ENCODE measurements at places on chromosomes 11 and 22. TPM values are rescaled to one million over a fixed set of nuclear protein-coding genes. Genes with fewer than 3 reads are reported as not detected.
A peak's percentile ranks its signal among the peaks of the same experiment; 100 is the strongest.

Gene ZP1
- total RNA-seq, result 0.68 TPM

Gene SPATA19
- total RNA-seq, result 6.6 TPM

Gene C11orf86
- total RNA-seq, result not detected

DNA sequence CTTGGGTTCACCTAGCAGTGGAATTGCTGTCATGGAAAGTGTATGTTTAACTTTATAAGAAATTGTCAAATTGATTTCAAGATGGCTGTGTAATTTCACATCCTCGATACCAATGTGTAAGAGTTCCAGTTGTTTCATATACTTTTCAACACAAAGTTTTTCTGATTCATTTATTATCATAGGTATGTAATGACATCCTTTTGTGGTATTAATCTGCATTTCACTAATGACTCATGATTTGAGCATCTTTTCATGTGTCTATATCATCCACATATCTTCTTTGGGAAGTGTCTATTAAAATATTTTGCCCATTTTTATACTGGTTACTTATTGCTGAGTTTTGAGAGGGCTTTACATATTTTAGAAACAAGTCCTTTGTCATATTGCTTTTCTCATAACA, 17.0 kb upstream of the GLYATL1B start:
- no peaks in the 10 kb centered on the region for H3K27me3 ChIP-seq
- H3K4me3 ChIP-seq, result no peak overlapping the region
- no peaks in the 10 kb centered on the region for H3K4me1 ChIP-seq

- H3K27ac ChIP-seq, result no peak overlapping the region
- no peak overlapping the region for H3K4me3 ChIP-seq
- no peaks in the 10 kb centered on the region for H3K36me3 ChIP-seq
Observed at GRCh38 chr11:11439591-11439990, 86.5 kb upstream of the CSNK2A3 start.

DNA sequence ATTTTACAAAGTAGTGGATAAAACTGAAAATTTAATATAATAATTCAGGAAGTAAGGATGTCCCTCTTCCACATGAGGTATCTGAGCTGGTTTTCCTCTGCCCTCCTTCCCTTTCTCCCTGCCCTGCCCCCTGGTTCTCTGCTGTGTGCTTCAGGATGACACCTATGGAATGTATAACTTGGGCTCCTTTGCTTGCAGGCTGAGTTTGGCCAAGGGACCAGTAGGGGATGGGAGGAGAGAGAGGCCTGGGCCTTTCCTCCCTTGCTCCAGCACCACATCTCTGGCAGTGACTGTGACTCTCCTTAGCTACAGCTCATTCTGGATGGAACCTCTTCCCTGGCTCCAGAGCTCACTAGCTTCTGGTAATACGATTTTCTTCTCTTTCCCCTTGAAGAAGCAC, 10.1 kb downstream of the IRAG1 start:
- no peak overlapping the region for H3K4me3 ChIP-seq
- DNase-seq, result no peak
- H3K27me3 ChIP-seq, result no peaks in the 10 kb centered on the region
- H3K27ac ChIP-seq, result no peak overlapping the region
- H3K4me1 ChIP-seq, result no peaks in the 10 kb centered on the region

- H3K27ac ChIP-seq, result no peak overlapping the region
- H3K27me3 ChIP-seq, result no peaks in the 10 kb centered on the region
- no peaks in the 10 kb centered on the region for H3K4me1 ChIP-seq
Observed at GRCh38 chr11:25535467-25536272, 796.3 kb upstream of the ANO3 start.

GRCh38 chr11:8947230-8947943, 4.6 kb upstream of the ASCL3 start:
- no peaks in the 10 kb centered on the region for H3K27me3 ChIP-seq
- H3K4me3 ChIP-seq, result no peak overlapping the region
- DNase-seq, result no peak
- H3K4me1 ChIP-seq, result no peaks in the 10 kb centered on the region

DNA sequence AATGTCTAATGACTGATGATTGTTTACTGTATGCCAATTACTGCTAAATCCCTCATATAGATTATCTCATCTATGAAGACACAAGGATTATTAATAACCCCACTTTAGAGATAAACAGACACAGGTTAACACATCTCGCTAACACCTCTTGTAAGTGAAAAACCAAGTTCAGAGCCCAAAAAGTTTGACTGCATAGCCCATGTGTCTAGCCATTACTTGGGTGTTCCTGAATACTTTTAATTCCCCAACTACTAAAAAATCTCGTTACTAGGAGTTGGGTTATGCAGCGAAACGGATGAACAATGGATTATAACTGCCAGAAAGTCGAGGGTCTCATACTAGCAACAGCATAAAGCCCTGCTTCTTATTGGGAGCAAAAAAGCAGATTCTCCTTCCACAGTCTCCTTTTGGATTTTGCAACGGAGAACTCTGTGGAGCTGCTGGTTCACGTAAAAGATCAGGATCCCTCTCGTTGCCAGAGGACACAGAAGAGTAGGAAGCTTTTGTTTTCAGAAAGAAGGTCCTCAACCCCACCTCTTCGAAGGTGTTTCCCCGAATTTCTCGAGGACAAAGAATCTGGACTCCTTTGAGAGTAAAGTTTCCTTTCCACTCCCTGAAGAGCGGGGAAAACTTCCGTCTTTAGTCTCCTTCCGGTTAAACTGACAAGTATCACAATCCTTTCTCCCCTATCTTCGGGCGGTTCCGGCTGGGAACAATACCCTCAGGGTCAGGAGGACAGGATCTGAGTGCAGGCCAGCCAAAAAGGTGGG, 979 bp downstream of the ZBED5 start:
- no peaks in the 10 kb centered on the region for H3K27me3 ChIP-seq
- H3K4me3 ChIP-seq, result peak overlapping the region; percentile 69
- peak overlapping the region; percentile 96 for H3K27ac ChIP-seq
- peak; percentile 51 for DNase-seq

GRCh38 chr22:24683691-24684090, 80.7 kb downstream of the GGT1 start:
- H3K4me3 ChIP-seq, result no peak overlapping the region
- DNase-seq, result no peak
- no peaks in the 10 kb centered on the region for H3K27me3 ChIP-seq

DNA sequence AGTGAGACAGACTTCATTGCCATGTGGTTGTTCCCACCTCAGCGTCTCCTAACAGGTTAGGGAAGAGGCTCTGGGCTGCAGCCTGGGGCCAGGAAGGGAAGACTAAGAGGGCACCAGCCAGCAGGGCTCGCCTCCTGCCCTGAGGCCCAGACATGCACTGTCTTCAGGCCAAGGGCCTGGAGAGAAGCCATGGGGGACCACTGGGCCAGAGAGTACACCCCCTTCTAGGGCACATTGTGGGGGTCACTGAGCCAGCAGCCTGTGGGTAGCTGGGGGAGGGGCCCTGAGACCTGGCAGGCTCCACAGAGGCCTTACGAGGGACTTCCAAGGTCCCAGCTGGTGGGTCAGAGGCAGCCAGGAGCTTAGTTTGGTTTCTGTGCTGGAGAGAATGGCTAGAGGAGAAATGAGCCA, 25.0 kb upstream of the MYRF start:
- no peak for DNase-seq
- H3K4me3 ChIP-seq, result no peak overlapping the region
- H3K27ac ChIP-seq, result no peak overlapping the region
- H3K27me3 ChIP-seq, result no peaks in the 10 kb centered on the region
- H3K4me1 ChIP-seq, result no peaks in the 10 kb centered on the region

GRCh38 chr11:114209343-114209742, 86.9 kb upstream of the NNMT start:
- no peak overlapping the region for H3K27ac ChIP-seq
- H3K36me3 ChIP-seq, result peaks cover 8% of the 10 kb centered on the region
- DNase-seq, result no peak
- no peak overlapping the region for H3K4me3 ChIP-seq
- peaks cover 14% of the 10 kb centered on the region for H3K4me1 ChIP-seq
- H3K27me3 ChIP-seq, result no peaks in the 10 kb centered on the region

DNA sequence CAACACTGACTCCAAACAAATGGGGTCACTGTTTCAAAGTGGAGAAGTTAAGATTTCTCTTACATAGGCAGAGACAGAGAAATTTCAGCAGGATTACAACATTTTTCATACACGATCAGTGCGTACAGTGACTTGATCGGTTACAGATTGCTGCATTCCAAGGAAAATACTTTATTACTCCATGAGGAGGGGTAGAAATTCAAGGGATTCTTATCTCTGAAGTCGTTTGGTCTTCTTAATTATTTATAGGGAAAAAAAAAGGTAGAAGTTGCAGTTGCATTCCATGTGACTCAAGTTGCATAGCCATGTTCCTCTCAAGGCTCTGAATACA, 10.7 kb upstream of the SMIM38 start:
- no peaks in the 10 kb centered on the region for H3K36me3 ChIP-seq
- no peak overlapping the region for H3K4me3 ChIP-seq
- no peak overlapping the region for H3K27ac ChIP-seq
- no peak for DNase-seq
- H3K27me3 ChIP-seq, result no peaks in the 10 kb centered on the region

GRCh38 chr11:129533395-129533794, 157.7 kb downstream of the BARX2 start:
- H3K4me1 ChIP-seq, result no peaks in the 10 kb centered on the region
- H3K27ac ChIP-seq, result no peak overlapping the region
- H3K36me3 ChIP-seq, result no peaks in the 10 kb centered on the region
- no peak overlapping the region for H3K4me3 ChIP-seq
